ENCODE measurements at places on chromosomes 16 and 17.

DNA sequence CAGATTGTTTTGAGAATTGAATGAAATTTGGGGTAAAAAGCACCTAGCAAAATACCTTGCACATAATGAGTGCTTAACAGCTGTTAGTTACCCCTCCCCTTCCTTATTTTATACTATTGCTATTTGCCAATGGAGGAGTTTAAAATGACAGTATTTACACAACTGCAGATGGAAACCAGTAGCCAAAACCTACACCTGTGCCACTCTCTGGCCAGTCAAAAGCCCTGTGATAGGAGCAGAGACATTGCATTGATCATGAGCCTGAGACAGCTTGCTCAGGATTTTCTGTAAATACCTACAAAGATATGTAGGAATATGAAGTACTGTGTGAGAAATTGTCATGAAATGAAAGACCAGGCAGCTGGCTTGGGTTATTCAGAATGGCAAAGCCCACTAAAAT lies 115.3 kb upstream of the HLF start:
- DNase-seq: no peak

DNA sequence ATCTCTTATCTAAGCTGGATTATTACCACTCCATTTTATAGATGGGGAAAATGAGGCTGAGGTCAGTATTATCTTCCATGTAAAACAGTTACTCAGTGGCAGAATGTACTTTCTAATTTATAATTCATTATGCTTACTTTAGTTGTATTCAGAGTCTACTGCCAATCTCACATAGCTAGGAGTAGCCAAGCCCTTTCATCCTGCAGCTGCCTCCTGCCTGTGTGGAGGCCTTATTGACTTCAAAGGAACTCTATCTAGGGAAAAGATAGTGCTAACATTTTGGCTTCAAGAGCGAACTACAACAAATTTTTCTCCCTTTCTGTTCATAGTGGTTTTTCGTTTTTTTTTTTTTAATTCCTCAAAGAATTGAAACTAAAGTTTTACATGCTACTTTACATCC lies 12.9 kb downstream of the RPGRIP1L start:
- no peak for DNase-seq

DNA sequence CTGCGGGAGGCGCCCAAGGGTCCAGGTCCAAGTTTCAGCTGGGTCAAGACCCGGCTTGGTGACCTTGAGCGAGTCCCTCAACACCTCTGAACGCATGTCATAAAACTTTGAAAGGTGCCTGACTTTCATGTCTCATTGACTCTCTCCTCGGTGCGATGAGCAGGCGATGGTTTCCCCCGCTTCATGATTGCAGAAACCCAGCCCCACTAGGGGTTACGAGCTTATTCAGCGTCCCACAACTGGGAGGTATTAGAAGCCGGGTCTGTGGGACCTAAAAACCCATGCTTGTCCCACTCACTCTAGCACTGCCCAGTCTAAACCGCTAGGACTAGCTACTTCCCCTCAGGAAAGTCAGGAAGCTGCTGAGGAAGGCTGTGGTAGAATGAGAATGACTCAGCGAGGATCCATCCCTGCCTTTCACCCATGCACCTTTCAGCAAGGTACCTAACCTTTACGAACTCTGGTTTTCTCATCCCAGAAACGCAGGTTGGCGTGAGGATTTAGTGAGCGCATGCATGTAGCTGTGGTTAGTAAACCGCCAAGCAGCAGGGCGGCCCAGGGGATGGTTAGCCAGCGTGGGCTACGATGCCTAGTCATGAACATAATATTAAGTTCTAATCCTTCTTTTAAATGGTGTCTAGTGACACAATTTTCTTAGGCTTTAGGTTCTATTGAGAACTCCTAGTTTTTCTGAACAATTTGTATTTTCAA lies 26.2 kb upstream of the RFFL start:
- DNase-seq: no peak

GRCh38 chr16:64532691-64533090 lies 589.2 kb downstream of the CDH11 start:
- DNase-seq: no peak

GRCh38 chr16:71352466-71352865 lies 6.1 kb upstream of the CALB2 start:
- DNase-seq: no peak

- DNase-seq: no peak
Observed at GRCh38 chr17:55219459-55219858, 45.3 kb upstream of the HLF start.

DNA sequence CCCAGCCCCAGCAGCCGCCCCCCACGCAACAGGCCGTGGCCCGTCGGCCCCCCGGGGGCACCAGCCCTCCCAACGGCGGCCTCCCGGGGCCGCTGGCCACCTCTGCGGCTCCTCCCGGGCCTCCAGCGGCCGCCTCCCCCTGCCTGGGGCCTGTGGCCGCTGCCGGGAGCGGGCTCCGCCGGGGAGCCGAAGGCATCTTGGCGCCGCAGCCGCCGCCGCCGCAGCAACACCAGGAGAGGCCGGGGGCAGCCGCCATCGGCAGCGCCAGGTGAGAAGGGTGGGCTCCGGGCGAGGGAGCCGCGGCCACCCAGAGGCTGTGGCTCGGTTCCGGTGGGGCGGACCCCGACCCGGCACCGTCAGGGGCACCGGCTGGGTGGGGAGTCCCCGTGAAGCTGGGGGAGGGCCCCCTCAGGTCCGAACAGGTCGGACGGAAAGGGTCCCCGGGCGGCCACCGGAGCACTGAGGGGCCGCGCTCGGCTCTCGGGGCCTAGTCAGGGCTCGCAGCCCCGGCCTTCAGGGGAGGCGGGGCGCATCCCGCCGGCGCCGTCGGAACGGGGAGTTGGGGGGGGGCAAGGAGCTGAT lies 583 bp downstream of the ATXN2L start:
- peak; percentile 10 for DNase-seq

DNA sequence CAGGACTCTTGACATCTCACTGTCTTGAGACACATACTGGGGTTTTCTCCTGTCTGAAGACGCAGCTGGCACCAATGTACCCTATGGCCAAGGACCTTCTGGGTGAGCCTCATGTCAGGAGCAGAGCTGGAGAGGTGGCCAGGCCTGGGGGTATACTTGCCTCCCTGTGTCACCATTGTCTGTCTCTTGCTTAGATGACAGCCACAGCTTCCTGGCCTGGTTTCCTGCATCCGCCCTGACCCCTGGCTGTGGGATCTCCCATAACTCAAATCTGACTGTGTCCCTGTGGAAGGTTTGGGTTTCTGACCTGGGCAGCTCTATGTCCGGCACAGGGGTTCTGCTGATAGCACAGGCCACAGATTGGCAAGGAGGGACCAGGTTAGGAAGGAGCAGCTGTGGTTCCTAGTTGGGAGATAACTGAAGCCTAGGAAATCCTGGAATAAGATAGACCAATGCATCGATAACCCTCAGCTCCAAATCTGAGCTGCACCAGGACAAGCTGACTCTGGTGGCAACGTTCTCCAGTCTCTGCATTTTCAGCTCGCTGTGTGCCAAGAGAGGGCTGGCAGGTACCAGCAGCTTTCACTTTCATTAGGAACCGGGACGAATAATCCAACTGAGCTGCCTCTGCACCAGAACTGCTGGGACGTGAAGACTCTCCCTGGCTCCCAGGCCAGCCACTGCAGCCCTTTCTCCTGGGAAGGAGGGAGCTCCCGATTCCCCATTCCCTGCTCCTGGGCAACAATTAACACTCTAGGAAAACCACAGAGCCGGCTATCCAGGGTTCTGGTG lies 5.0 kb downstream of the DEXI start:
- no peak for DNase-seq

- no peak for DNase-seq
Observed at GRCh38 chr17:67594115-67594880, 123.4 kb upstream of the NOL11 start.

- DNase-seq: no peak
Observed at GRCh38 chr16:13100970-13101369, 199.6 kb downstream of the SHISA9 start.

GRCh38 chr16:52408191-52408845 lies 138.6 kb downstream of the TOX3 start:
- DNase-seq: no peak

DNA sequence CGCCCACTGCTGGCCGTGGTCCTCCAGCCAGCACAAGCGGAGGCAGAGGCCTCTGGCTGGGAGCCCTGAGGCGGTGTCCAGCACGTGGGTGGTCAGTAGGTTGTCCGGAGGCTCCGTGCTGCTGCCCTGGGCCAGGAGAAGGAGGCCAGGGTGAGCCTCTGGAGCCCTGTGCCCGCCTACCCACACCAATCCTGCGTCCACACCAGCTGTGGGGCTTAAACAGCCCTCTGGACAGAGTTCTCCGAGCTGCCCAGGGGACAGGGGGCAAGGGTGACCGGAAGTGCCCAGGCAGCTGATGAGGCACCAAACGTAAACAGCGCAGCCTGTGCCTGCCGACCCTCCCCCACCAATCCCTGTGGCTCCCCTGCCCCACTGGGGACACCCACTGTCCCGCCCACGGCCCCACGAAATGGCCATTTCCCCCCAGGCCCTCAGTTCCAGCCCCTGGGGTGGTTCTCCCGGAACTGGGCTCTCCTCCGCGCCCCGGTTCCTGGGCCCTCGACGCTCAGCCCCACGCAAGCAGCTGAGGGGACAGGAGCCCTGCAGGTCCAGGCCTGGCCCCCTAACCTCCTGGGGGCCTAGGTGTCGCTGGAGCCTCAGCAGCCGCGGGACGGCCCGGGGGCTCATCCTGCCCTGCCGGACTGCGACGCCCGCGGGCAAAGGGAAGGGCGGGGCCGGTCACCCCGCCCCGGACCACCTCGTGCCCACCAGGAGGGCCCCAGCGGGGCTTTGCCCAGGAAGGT lies 27.9 kb upstream of the DBNDD1 start:
- no peak for DNase-seq

- peak; percentile 37 for DNase-seq
Observed at GRCh38 chr17:4881761-4882555, 17.4 kb upstream of the C17orf107 start.

- DNase-seq: no peak
Observed at GRCh38 chr17:48755356-48755755, 26.8 kb upstream of the HOXB13 start.

DNA sequence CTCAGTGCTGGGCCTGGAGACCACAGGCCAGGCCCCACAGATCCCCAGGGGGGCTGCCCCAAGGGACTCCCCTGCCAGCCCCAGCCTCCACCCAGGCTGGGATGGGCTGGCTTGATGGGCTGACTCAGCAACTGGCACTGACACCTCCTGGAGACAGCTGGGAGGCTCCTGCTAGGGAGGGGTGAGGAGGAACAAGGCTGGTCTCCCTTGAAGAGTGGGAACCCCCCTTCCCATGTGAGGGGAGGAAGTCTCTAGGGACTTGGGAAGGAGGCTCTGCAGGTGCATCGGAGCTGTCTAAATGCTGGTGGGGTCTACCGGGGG lies 10.4 kb downstream of the NHERF1 start:
- DNase-seq: no peak

GRCh38 chr16:55437625-55438024 lies 41.4 kb upstream of the MMP2 start:
- no peak for DNase-seq

GRCh38 chr16:35651841-35652240 lies 2192.4 kb downstream of the TP53TG3F start:
- DNase-seq: no peak

GRCh38 chr16:3999479-4000325 lies 116.5 kb downstream of the ADCY9 start:
- DNase-seq: no peak

GRCh38 chr17:20153231-20153630 lies 144.1 kb downstream of the SPECC1 start:
- no peak for DNase-seq

DNA sequence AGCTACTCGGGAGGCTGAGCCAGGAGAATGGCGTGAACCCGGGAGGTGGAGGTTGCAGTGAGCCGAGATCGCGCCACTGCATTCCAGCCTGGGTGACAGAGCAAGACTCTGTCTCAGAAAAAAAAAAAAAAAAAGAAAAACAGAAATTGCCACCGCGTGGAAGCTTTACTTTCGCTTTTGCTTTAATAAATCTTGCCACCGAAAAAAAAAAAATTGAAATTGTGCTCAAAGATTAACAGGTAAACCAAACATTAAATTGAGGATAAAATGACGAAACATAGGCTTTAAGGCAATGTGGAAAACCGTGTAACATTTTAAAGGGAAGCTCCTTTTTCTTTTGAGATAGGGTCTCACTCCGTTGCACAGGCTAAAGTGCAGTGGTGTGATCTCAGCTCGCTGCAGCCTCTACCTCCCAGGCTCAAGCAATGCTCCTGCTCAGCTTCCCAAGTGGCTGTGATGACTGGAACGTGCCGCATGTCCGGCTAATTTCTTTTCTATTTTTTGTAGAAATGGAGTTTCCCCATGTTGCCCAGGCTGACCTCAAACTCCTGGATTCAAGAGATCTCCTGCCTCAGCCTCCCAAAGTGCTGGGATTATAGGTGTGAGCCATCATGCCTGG lies 40.1 kb downstream of the ZNF276 start:
- DNase-seq: no peak

DNA sequence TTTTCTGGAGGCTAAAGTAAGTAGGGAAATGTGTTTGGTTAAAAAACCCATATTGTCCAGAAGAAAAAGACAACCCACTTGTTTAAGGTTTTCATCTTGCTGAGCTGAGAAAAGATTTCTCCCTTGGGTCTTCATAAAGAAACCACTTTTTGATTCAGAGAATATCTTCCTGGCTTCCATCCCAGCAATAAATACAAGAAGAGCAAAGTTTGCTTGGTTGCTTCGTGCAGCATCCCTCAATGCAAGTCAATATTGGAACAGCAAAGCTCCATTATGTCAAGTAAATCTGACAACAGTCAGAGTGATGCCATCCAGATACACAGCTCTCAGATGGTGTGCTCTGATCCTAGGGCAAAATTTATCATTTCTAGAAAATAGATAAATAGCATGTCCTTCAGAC lies 118.9 kb upstream of the PIRT start:
- DNase-seq: no peak

GRCh38 chr17:67260170-67260987 lies 15.4 kb upstream of the HELZ start:
- DNase-seq: no peak

DNA sequence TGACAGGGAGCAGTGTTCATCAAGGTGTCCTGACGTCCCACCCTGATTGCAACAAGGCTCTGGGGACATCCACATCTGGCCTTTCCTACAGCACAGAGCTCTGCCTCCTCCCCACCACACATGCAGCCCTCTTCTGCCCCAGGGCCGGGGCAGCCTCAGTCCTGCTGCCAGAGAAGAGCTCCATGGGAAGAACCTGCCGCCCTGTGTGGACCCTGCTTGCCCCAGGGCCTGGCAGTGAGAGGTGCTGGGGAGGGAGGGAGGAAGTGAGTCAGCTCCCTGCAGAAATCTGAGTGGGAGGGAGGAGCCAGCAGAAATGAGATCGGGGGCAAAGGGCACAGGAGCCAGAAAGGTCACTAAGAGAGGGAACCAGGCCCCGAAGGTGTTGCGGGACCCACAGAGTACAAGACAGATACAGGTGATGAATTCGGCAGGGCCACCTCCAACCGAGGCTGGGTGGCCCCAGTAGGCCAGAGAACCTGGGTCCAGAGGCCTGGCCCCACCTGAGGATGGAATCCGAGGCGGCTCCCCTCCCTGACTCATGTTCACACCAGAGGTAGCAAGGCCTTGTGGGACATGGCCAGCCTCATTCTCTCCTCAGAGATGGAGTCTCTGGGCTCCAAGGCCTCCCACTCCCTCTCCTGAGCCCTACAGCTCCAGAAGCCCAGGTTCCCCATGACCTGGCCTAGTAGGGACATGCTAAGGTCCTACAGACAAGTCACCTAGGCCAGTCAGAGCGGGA lies 24.8 kb downstream of the MYO18A start:
- peak; percentile 49 for DNase-seq

- no peak for DNase-seq
Observed at GRCh38 chr17:74276051-74276476, 2.0 kb downstream of the DNAI2 start.

- DNase-seq: no peak
Observed at GRCh38 chr16:72549878-72550277, 377.9 kb upstream of the PMFBP1 start.

GRCh38 chr17:63156986-63157385 lies 191.0 kb downstream of the TANC2 start:
- no peak for DNase-seq

Data from stimulated activated CD4-positive, alpha-beta T cell treated with anti-CD3 and anti-CD28 coated beads, TNF-alpha, amount 100 ng/mL, for 4 hours (primary cell).